Stimulated activated CD8-positive, alpha-beta memory T cell treated with anti-CD3 and anti-CD28 coated beads, Interleukin-2, amount 100 ng/mL, for 48 hours (primary cell): ENCODE measurements at places on chromosomes 2 and 18.

DNA sequence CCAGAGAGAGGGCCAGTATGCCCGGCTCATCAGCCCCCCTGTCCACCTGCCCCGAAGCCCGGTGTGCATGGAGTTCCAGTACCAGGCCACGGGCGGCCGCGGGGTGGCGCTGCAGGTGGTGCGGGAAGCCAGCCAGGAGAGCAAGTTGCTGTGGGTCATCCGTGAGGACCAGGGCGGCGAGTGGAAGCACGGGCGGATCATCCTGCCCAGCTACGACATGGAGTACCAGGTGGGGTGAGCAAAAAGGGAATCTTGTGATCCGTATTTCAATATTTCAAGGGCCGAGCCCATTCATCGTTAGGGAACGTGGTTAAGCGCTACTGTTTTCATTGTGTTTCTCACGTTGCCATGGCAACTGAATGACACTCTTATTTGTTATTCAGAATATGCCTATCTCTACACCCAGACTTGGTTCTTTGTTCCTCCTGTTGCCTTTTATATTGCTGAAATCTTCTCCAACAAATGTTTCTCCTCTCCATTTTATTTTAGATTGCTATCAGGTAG is 81.5 kb downstream of the NRP2 start:
- peak; percentile 14 for DNase-seq

- DNase-seq, result no peak
These were observed 443.4 kb downstream of the NYAP2 start for GRCh38 chr2:225842939-225843338.

DNA sequence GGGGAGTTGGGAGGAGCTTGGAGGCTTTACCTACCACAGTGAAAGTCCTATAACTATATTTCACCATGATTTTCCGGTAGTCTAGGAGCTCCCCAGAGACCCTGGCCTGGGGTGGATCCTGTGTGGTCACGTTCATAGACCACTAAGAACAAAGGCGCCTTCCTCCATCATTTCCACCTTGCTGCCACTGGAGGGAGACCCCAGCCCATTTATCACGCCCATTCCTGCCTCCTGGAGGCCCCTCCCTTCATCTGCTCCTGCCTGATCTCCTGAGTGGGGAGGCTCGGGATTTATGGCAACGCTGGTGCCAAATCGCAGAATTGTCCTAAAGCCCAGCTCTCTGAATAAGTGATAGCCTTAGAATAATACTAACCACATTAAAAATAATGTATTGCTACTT is 507.6 kb upstream of the SPHKAP start:
- DNase-seq, result no peak

DNA sequence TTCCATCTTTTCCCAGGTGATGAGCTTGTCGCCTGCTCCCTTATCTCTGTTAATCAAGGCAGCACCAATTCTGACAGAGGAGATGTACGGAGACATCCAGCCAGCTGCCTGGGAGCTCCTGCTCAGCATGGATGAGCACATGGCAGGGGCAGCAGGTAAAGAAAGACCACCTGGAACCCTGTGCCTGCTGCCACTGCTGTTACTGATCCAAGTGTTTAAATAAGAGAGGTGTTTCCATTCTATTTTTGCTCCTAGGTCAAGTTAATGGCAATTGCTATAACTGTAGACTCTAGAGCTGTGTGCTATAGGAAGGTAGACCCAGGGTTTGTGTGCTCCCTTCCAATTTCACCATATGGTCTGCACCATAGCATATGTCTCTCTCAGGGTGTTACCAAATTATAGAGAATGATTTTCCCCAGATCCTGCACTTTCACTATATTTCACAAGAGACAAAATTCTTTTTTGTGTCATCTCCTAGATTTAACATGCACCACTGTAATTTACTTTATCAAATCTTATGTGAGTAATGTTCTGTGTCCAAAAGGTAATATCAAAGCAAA is 88.6 kb upstream of the RPE start:
- no peak for DNase-seq

GRCh38 chr2:236944561-236944960 is 141.1 kb upstream of the COPS8 start:
- no peak for DNase-seq
